NCI-H524 (cell line): ENCODE measurements at places on chromosomes 16 and 17.

- DNase-seq, result no peak
Observed at GRCh38 chr17:9875441-9875840, 29.6 kb downstream of the RCVRN start.

GRCh38 chr17:31313982-31314781, at the start of gene EVI2B:
EVI2B (minus strand) TSS chr17:31314054; CDS start chr17:31305609, 8,445 bp downstream.
- DNase-seq, result no peak

DNA sequence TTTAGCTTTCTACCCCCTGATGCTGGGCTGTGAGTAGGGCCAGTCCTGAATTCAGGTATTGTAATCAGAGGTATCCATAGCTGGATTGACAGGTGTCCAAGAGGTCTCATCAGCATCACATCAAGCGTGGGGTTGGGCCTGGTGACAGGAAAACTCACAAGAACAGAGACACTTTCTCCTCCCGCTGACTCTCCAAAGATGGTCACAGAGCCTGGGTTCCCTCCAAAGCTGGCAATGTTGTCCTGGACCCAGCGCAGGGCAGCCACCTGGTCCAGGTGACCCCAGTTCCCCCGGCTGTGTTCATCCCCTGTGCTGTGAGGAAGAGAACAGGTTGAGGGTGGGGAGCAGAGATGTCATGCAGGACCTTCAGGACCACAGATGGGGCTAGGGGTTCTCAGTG, 11.7 kb downstream of the CES1 start:
- no peak for DNase-seq

DNA sequence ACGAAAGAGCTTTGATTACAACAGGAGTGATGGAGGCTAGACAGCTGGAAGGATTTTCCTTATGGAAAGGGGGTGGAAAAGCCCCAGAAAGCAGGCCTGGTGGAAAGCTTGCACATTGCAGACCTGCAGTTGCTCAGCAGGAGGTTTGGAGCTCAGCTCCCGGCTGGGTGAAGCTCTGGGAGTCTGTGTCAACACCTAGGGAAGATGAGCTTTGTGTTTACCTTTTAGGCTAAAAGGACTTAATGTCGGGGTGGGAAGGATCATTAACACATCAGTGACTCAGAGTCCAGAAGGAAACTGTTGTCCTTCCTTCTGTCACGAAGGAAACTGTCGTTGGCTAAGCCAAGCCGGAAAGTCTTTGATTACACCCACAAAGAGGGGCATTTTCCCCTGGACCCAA, 48.2 kb downstream of the RAP1GAP2 start:
- no peak for DNase-seq

DNA sequence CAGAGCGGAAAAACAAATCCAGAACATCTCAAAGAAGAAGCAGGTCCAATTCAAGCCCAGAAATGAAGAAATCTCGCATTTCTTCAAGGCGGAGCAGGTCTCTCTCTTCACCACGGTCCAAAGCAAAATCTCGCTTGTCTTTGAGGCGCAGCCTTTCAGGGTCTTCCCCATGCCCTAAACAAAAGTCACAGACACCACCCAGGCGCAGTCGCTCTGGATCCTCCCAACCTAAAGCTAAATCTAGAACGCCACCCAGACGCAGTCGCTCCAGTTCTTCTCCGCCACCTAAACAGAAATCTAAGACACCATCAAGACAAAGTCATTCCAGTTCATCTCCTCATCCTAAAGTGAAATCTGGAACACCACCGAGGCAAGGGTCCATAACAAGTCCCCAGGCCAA, 10.3 kb downstream of the SRRM2 start:
- DNase-seq, result no peak

DNA sequence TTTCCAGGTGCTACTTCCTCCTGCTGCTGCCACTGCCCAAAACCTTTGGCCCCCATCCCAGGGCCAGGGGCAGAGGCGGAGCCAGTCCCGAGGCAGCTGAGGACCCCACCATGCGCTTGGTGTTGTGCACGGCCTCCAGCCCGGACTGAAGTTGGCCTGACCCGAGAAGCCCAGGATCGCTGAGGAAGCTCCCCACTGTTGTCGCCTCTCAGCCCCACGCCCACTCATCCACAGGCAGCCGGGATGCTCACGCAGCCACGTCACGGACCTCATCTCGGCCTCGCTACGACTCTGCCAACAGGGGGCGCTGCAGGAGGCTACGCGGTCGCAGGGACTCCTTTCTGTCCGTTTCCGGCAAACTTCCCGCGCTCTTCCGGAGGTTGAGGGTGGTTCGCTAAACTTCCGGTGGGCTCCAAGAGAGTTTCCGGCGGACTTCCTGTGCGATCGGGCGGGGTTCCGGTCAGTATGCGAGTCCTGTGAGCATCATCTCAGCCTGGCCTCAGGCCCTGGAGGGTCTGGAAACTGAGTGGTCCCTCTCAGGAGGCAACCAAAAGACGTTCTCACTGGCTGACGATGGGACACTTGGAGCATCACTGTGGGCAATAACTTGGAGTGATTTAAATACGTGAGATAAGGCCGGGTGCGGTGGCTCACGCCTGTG, 12.4 kb downstream of the ZG16B start:
- no peak for DNase-seq

GRCh38 chr16:12268606-12269005, 292.1 kb downstream of the SNX29 start:
- no peak for DNase-seq

GRCh38 chr17:82685291-82685690, 13.2 kb downstream of the RAB40B start:
- no peak for DNase-seq
